ENCODE measurements at places on chromosomes 3 and 15.
A peak's percentile ranks its signal among the peaks of the same experiment; 100 is the strongest.

GRCh38 chr3:128787256-128788253 lies 61.6 kb downstream of the RAB7A start:
- peak; percentile 53 for DNase-seq

- no peak for DNase-seq
Observed at GRCh38 chr15:71215126-71215894, 100.0 kb downstream of the THSD4 start.

GRCh38 chr3:126526668-126527005 lies 2.7 kb downstream of the CHST13 start:
- no peak for DNase-seq

GRCh38 chr3:197266331-197266730 lies 32.1 kb downstream of the DLG1 start:
- DNase-seq = no peak

- DNase-seq = no peak
Observed at GRCh38 chr15:69194025-69194827, 33.8 kb downstream of the GLCE start.

DNA sequence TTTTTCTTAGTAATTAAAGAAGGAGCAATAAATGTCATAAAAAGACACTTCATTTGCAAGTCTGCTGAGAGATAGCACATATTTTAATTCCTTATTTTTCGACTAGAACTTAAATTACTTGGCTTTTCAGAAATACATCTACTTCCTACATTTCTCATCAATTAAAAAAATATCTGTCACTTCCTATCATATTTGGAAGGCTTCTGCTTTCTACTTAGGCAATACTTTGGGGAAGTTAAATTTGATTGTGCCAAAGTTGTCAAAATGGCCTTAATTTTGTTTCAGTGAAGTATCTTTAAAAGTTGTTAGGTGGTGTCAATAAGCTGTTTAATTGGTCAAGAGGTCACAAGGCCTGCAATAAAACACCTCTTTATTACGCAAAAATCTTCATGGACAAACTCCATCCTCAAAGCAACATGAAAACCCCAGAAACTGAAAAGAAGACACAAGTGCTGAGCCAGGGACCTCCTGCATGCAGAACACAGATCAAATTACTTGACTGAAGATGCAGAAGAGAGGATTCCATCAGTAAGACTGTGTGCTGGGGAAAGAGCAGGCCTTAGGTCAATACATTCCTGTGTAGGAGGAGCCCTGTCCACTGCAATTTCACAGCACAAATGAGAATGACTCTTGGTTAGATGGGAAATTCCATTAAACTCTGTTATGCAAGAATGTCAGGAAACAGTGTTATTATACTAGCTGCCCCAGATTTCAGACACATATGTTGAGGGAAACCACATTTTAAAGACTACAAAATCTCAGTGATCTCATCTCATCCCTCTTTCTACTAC lies 48.0 kb upstream of the FSTL1 start:
- no peak for DNase-seq

- DNase-seq = no peak
Observed at GRCh38 chr15:88542342-88542733, 4.1 kb downstream of the DET1 start.

DNA sequence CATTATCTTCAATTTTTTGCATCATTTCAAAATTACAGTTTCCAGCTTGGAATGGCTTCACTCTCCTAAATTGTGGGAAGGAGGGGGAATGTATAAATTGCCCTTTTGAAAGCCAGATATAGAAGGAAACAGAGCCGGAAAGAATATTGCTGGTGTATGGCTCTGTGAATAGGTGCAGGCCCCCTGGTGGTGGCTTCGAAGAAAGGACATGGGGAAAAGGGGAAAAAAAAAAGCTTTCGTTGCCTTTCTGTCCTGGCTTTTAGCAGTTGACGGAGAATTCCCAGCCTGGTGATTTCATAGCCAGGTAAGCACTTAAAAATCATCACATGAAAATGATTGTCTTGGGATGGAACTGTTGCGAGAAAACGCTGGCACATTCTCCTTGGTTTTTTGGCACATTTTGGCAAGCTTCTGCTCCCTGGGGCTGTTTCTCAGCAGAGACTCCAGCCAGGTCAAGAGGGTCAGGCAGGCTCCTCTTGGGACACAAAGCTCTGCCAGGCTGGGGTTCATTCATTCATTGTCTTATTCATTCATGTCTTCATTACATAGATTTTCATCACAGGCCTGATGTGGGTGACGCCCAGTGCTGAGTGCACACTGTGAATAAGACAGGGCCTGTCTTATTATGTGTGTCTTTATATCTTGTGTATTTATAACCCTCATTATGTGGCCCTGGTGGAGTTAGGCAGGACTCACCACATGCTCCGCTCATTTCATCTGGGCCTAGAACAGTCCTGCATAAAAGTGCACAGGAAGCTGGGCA lies 300.0 kb upstream of the TPM1 start:
- DNase-seq = peak; percentile 79

DNA sequence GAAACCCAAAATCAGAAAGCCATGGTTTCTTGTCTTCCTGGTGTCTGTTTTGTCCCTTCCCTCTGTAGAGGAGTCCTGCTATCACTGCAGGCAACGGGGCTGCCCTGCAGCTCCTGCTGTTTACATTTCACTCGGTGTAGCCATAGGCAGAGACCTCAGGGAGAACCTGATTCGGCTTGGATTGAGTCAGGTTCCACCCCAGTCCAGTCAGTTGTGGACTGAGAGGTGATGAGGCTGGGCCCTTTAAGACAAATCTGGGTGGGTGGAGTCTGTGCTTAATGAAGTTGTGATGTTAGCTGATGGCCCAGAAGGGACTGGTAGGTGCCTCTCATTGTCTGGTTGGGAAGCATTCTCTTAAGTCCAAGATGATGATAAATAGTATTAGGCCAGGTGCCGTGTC lies 35.7 kb downstream of the FLNB start:
- DNase-seq = no peak

DNA sequence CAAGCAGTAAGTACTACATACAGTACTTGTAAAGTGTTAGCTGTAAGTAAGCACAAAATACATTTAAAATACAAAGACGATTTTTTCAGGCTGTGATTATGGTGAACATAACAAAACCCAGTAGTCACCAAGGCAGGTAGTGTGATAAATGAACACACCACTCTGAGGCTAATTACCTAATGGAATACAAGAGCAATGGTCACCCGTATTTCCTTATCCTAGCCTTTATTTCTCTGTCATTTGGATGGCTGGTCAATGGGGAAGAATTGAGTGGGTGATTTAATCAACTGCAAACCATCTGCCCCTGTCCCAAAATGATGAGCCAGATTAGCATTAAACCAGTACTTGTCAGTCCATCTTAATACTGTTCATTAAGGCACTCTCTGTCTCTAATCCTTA lies 89.2 kb upstream of the CGNL1 start:
- DNase-seq = peak; percentile 98

- no peak for DNase-seq
Observed at GRCh38 chr15:50137330-50137761, 18.3 kb upstream of the ATP8B4 start.

DNA sequence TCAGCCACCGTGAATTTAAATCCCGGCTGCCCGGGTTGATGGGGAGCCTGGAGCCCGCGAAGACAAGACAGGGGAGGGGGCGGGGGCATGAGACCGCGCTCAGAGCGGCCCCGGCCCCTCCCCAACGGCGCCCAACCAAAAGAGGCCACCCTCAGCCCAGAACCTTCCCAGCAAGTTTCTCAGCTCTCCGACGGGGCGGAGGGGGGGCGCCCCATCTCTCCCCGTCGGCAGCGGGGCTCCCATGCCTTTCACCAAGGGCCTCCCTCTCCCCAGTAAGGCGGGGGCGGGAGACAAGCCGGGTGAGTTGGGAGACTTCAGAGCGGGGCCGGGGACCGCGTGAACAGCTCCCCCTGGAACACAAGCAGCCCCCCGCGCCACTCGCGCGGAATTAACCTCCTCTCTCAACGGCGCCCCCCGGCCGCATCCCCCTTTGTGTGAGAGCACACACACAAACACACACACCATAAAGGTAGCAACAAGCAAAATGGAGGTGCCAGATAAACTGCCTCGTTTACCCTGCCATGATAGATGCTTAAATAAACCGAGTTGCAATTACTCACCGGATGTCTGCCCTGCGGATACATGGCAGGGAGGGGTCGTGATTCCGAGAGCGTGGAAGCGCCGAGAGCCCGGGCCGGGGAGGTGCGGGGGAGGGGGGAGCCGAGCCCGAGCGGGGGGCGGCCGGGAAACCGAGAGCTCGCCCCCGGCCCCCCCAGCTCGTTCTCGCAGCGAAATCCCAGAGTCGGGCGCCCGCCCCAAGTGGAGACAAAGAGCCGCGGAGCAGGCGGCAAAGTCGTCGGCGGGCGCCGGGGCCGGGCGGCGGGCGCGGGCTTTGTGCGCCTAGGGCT lies 1.3 kb downstream of the TLE3 start:
- DNase-seq = peak; percentile 76

DNA sequence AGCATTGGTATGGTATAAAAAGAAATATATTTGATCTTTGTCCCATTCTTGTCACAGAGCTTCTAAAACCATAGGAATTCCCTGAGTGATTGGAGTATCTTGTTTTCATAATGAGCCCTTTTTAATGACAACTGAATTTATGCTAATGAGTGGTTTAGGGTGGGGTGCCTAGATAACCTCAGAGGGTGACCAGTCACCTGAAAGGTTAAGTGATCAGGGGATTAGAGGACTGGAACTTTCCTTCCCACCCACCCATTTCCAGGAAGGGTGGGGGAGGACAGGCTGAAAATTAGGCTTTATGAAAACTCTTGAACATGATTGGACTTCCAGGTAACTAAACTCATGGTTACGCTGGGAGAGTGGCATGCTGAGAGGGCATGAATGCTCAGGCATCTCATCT lies 8.5 kb downstream of the MFN1 start:
- DNase-seq = no peak

DNA sequence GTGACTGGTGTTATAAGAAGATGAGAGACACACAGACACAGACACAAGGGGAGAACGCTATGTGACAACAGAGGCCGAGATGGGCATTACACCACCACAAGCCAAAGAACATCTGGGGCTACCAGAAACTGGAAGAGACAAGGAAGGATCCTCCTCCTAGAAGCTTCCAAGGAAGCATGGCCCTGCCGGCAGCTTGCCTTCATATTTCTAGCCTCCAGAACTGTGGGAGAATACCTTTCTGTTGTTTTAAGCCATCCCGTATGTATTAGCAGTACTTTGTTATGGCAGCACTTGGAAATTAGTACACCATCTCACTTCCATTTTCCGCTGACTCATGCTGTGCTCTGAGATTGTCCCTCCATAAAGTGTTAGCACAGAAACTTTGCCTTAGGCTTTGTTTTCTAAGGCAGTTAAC lies 38.7 kb upstream of the CA12 start:
- DNase-seq = peak; percentile 41

- no peak for DNase-seq
Observed at GRCh38 chr3:54125300-54125699, 2.9 kb downstream of the CACNA2D3 start.

GRCh38 chr15:36756707-36757106 lies 177.3 kb downstream of the CDIN1 start:
- DNase-seq = no peak

GRCh38 chr15:31483986-31484951 lies 157.6 kb downstream of the KLF13 start:
- no peak for DNase-seq

- DNase-seq = no peak
Observed at GRCh38 chr15:40438712-40439111, 2.0 kb upstream of the BAHD1 start.

GRCh38 chr3:41118461-41119390 lies 80.6 kb upstream of the CTNNB1 start:
- peak; percentile 11 for DNase-seq

DNA sequence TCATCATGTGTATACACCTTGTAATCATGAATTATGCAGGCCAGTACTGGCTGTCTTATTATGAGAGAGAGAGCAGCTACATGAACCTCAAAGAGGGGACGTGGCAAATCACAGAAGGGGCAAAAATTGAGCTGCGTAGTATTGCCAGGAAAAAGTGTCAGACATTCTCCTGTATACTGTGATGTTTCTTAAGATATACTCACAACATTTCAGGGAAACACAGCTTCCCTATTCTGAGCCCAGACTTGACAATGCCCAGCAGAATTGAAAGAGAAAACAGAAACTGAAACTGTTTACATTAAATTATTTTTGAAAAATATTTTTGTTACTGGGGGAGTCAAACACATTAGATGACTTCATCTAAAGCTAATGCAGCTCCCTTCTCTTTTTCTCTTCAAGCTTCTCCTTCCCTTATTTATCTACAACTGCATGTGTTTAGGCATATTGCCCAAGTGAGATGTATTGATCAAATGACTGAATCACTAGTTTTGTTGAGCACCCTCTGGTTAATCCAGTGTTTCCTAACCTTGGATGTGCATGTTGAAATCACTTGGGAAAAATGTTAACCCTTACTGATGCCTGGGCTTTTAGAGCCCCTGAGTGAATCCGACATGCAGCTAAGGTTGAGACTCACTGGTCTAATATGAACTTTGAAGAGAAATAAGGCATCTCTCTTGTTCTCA lies 39.5 kb downstream of the CADPS start:
- DNase-seq = no peak

DNA sequence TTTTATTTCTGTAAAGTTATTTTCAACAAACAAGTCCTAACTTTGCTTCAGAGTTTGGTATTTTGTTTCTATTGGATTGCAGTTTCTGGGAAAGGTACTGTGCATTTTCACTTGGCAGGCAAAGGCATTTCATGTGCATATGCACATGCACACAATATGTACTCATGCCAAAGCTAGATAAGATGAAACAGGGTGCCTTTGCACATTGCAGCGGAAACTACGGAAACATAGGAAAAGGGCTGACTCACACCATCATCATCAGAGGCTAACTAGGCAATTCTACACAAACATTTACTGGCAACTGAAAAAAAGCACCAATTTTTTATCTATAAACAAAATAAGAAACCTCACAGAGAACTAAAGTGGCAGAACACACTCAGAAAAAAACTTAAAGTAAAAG lies 550.6 kb upstream of the NECTIN3 start:
- DNase-seq = no peak

DNA sequence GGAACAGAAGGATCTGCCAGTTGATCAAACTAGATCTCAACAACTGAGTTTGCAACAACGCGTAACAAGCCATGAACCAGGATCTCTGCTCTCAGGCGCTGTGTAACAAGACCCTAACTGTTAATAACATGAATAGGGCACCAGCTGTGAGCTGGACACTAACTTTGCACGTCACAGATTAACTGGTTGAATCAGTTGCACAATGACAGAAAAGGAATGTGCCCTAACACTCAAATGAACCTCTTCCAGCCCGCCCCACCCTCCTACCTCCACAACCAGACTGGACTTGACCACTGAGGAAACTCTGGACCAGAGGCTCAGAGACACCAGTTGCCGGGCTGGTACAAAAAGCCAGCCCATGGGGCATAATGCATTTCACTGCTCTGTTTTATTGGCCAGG lies 34.3 kb downstream of the MCF2L2 start:
- no peak for DNase-seq

DNA sequence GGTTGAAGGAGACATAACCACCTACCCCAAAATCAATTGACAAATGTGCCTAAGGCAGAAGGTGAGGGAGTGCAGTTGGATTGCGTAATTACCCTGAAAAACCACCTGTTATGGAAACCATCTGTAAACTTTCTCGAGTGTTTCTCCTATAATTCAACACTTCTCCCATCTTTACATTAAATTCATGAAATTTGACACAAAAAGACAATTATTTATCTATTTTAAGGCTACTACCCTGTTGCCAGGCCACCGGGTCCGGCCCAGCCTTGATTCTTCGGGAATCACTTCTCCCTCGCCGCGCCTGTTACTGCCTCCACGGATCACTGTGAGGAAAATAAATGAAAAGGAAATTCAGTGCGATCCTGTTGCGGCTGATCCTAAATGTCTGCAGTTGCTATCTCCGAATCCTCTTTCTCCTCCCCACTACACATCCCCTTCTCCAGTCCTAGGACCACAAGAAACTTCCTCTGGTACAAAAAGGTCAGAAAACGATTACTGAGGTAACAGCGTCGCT lies 646 bp downstream of the IQCB1 start:
- peak; percentile 65 for DNase-seq
